Activated CD4-positive, alpha-beta T cell treated with anti-CD3 and anti-CD28 coated beads, Interleukin-2, amount 50 U/mL, for 48 hours (primary cell): ENCODE measurements at places on chromosomes 6 and 20.

DNA sequence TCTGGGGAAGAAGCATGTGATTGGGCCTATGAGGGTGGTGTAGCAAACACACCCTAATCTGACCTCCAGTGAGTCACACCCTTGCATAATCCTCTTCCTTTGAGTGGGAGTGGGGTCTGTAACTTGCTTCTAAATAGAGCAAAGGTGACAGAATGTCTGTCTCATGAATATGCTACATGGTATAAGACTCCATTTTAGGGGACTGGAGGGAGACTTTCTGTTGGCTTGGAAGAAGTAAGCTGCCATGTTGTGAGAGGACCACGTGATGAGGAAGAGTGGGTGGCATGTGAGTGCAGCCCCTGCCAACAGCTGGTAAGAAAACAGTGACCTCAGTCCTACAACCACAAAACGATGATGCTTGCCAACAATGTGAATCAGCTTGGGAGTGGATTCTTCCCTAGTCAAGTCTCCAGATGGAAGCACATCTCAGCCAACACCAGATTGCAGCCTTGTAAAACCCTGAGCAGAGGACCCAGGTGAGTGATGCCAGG, 3.7 kb downstream of the AK9 start:
- no peak for DNase-seq

- DNase-seq: no peak
Observed at GRCh38 chr6:20879121-20879520, 344.9 kb downstream of the CDKAL1 start.

- DNase-seq: no peak
Observed at GRCh38 chr6:34723203-34723602, 26.6 kb upstream of the ILRUN start.

GRCh38 chr20:59094576-59094975, 52.0 kb upstream of the PRELID3B start:
- DNase-seq: no peak

DNA sequence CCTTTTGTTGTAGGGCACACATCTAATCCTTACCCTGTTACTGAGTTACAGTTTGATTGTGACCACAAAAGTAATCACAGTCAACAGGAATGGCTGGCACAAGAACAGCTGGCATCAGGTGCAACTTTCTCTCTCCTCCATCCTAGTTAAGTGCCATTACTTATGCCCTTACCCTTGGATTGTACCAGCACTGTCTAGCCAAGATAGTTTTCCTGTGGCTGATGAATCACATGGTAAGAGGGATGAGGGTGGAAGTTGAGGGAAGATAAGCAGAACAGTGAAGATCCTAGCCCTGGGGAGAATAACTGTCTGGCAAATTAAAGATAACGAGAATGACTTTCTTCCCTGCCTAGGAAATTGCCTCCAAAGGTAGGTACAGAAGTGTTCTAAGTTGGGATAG, 42.0 kb downstream of the RNF217 start:
- DNase-seq: no peak

DNA sequence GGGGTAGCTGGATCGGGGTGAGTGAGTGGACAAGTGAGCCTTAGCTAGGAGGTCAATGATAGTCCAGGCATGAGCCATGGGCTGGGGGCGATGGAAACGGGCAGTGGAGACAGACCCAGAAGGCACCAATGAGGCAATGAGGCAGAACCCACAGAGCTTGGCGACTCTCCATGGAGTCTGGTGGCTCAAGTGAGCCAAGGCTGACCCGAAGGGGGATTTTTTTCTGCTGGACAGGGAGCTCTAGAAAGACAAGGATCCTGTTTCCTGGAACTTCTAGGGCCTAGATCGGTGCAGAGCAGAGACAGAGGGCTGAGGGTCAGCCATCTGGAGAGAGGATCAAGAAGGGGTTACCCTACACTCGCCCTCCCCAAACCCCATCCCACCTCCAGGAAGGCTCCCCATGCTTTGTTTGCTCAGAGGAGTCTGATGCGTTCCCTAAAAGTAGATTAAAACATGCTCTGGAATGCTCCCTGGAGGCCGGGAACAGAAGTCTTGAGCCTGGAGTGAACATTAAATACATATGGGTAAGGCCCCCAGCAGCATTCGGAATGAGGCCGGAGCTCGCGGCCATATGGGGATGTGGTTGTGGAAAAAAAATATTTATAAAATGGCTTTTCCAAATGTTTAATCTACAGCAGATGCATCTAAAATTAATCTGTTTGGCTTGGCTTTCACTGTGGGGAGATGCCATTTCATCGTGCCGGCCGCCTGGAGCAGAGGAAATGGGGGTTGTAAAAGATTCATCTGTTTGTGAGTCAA, 237.8 kb upstream of the PMEPA1 start:
- DNase-seq: no peak

DNA sequence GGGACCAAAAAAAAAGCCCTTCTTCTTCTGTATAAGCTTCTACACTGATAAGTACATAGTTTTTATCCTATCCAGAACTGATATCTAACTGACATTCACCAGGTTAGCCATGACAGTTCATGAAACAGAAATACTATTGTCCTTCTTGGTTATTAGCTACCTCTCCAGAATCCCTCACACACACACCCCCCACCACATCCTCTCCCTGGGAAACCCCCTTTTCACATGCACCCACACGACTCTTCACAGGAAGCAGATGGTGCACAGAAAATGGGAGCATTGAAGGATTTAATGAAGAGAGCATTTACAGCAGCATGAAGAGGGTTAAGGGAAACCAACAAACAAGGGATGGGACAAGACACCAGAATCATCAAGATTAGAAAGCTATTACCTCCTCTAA, 88.9 kb downstream of the FHL5 start:
- DNase-seq: no peak

DNA sequence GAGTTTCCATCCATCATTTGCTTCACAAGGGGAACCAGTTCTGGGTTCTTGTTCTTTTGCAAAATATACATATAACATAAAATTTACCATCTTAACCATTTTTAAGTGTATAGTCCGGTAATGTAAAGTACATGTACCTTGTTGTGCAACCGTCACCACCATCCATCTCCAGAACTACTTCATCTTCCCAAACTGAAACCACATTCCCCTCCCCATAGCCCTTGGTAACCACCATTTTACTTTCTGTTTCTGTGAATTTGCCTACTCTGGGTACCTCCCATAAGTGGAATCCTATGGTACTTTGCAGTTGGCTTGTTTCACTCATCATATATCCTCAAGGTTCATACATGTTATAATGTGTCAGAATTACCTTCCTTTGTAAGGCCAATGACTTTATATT, 70.3 kb upstream of the DSP start:
- DNase-seq: no peak

DNA sequence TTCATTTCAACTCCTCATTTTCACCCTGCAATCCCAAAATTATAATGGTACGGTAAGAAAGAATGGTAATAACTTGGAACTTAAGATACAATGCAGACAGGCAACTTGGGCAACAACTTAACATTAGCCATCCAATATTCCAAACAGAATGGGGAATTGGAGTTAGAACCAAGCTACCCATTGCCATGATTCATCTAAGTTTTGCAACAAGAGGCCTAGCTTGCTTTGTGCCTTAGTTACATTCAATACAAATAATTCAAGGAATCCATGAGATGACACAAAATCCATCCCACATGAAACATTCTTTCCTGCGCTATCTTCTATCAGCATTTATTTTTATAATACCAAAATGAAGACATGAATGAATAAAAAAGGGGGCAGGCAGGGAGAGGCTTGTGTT, 28.4 kb downstream of the DCDC2 start:
- DNase-seq: no peak

GRCh38 chr6:96816301-96816817, 20.9 kb downstream of the GPR63 start:
- no peak for DNase-seq

GRCh38 chr20:43711098-43711654, 15.6 kb downstream of the GTSF1L start:
- no peak for DNase-seq

GRCh38 chr6:106334646-106335448, 9.3 kb upstream of the ATG5 start:
- peak; percentile 48 for DNase-seq

DNA sequence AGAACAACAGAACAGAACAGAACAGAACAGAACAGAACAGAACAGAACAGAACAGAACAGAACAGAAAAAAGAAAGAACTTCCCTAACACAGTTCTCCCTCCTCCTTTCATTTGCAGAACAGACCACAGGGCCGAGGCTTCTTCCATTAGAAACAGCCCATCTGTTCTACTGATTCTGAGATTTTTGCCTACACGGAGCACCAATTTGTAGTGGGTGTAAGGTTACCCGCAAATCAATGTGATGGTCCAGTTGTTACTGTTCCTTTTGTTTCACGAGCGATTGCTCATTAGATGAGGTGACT, 734 bp upstream of the OGFRL1 start:
- no peak for DNase-seq

DNA sequence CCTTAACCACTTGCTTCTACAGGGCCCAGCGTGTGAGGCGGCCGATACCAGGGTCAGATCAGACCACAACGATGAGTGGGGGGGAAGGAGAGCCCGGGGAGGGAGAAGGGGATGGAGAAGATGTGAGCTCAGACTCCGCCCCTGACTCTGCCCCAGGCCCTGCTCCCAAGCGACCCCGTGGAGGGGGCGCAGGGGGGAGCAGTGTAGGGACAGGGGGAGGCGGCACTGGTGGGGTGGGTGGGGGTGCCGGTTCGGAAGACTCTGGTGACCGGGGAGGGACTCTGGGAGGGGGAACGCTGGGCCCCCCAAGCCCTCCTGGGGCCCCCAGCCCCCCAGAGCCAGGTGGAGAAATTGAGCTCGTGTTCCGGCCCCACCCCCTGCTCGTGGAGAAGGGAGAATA, 2.8 kb downstream of the RING1 start:
- DNase-seq: no peak

DNA sequence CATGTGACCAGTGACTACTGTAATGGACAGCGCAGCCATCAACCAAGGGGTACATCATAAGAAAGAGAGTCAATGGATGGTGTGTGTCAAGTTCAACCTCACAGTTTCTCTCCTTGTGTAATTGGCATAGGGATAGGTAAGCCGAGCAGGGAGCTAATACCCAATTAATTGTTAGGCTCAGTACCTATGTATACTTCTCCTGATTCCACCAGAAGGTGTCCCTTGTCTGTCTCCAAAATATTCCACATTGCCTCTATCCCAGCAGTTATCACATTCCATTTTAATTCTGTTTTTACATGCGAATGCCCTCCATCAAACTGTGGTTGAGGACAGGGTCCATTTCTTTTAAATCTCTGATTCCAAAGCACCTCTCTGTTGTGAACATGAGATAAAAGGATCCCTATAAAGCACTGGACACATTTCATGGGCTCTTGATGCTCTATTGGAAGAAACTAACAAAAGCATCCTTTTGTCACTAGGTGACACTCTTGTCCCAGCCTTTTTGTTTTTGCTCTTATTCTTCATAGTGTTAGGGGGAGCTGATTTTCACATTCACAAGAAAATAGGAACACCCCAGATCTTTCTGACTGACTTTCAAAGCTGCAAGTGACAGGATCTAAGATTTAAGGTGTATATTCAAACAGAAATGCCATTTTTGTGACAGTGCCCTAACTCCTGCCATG, 38.9 kb downstream of the FBXO9 start:
- no peak for DNase-seq

DNA sequence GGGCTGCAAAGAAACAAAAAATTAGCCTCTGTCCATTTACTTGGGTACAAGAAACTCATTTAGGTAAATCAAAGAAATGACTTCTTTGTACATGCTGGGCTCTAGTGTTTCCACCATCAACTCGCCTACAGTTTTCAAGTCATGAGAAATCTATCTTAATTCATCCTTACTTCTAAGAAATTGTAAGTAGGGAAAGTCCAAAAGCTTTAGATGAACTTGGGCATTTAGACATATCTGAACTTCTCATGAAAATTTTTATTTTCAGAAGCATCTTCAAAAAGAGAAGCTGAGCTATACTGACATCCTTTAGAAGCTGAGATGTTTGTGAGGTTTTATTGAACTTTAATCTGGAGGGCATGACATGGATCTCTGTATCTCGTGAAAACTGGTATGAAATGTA, 117.3 kb downstream of the MYB start:
- no peak for DNase-seq

DNA sequence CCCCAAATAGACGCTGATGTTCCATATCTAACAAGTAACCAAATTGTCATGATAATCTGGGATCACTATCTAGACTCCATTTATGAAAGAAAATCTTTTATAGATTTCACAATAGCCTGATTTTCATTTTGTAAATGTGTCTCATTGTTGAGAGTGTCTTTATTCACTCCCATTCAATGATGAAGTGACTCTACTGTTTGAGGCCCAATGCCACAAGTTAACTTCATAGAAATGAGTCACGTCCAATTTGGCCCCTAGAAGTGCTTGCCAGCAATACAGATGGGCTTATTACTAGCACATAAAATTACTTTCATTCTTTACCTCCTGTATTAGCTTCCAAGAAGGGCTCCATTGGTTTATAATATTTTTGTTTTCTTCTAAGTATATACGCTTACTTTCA, 6.3 kb downstream of the IPCEF1 start:
- DNase-seq: no peak
